ENCODE measurements at places on chromosomes 2 and 18.
A peak's percentile ranks its signal among the peaks of the same experiment; 100 is the strongest.

DNA sequence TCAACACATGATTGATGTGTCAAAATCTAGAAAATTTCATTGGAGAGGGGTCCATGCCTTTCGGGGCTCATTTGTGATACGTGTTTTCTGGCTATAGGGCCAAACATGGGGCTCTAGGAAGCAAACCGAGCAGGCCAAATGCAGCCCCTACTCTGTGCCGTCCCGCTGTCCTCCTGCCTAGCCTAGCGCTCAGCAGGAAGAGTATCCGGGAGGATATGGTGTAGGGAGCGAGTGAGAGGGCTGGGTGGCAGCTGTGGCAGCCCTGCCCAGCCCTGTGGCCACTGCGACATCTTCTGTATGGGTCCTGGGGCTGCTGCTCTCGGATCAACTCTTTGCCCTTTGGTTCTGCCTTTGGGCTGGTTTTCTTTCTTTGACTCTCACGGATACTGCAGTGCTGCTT, 120.1 kb upstream of the MAP3K20 start:
- DNase-seq = no peak

GRCh38 chr2:70471129-70471528, 82.5 kb downstream of the TGFA start:
- no peak for DNase-seq

DNA sequence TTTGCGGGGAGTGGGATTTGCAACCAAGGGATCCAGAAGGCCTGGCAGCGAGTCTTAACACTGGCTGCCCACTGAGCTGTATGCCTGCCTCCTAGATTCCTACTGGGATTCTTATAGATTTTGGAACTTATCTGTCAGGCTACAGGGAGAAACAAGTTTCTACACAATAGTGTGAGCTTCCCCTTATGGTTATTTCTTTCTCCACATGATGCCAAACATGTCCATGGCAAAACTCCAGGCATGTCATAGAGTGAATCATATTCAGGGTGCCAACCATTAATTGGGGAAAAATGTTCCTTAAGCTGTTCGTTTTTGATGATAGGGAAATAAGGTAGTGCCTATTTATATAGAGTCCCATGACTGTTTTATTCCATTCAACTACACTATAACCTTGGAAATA, 1185.2 kb upstream of the CELF4 start:
- no peak for DNase-seq

GRCh38 chr18:77776104-77776503, 526.5 kb downstream of the GALR1 start:
- no peak for DNase-seq

DNA sequence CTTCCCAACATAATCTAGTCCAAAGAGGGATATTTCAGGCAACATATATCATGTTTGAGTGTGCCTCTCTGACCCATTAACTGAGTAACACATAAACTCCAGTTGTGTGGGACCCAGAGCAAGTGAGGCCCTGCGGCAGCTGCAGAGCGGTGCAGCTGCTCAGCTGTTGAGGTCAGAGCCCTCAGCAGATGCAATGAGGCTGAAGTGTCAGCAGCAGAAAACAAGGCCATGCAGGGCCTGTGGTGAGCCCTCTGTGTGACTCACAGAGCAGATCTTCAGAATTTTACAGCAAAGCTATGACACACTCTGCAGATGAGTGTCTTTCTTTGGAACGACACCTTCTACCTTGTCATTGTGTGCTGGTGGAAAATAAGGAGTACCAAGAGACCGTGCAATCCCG, 168.5 kb downstream of the CBLN2 start:
- DNase-seq = peak; percentile 90

GRCh38 chr2:222024932-222025880, 273.6 kb downstream of the PAX3 start:
- DNase-seq = peak; percentile 30

GRCh38 chr2:189191766-189192165, 12.2 kb upstream of the COL5A2 start:
- no peak for DNase-seq

- DNase-seq = peak; percentile 92
Observed at GRCh38 chr2:98909317-98910211, 26.5 kb downstream of the CRACDL start.

- no peak for DNase-seq
Observed at GRCh38 chr2:157032017-157032416, 225.5 kb upstream of the GALNT5 start.

GRCh38 chr2:132586101-132586511, 83.9 kb downstream of the LYPD1 start:
- DNase-seq = no peak

GRCh38 chr2:12602661-12603060, 114.1 kb upstream of the TRIB2 start:
- no peak for DNase-seq

- DNase-seq = no peak
Observed at GRCh38 chr18:74444104-74444503, 13.0 kb downstream of the DIPK1C start.

DNA sequence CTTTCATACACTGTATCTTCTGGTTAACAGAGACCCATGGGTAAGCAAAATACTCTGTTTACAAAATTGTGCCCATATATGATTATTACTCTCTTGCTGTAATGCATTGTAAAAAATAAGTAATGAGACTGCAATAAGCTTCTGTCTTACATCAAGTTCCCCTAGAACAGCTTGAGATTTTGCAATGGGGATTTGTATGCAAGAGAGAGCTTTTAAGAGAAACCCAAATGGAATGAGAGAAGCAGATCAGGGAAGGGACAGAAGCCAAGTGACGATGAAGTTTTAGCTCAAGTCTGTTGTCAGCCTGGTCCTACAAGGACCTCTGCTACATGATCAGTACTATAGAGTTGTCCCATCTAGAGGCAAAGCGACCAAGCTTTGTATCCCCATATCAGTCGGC, 218.1 kb upstream of the VWC2L start:
- DNase-seq = no peak

DNA sequence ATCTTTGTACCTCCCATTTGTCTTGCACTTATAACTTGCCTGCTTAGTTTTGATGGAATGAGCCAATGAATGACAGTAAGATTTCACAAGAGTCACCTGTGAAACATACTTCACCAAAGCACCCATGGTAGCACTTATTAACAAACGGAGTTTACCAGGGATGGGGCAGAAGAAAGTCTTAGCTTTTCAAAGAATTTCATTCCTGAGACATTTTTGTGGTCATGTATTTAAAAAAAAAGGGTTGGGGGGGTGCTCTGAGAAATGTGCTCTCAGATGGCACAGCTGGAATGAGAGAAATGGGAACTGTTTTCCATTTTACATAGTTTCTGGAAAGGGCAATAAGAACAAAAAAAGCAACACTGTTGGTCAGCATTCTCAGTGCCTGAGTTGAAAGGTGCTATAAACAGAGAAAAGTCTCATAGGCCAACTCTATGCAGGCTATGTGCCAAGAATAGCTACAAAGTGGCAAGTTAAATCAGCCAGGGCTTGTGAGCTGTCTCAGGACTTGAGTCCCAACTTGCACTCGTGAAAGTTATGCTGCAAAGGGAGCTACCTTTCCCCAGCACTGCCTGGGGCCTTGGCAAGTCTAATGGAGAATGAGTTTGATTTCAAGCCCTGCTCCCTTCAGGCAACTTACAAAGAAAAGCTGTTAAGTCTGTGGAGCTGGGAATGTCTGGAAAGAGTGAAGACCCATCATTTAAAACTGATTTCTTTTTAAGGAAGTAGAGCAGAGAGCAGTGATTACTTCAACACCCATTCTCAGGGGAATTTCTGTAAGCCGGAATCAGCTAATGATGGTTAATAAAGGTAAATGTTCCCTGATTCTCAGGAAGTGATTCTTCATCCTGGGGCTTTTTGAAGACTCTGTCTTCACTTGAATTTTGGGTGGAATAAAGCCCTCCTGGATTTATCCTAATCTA, 170.6 kb downstream of the SLC8A1 start:
- DNase-seq = no peak

DNA sequence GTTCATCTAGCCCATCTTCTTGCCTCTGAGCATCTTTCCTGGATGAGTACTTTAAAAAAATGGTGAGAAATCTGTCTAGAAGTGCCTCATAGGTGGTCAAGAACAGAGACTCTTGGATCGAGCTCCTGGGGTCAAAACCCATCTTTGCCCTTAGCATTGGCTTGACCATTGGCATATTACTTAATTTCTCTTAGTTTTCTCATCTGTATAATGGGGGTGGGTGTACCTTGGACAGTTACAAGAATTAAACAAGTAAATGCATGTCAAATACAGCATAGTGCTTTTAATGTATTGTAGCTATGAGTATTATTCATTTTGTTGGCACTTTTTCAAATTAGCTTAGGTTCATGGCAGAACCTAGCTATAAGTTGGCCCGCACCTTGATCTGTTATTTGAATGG, 36.8 kb downstream of the DHRS9 start:
- DNase-seq = no peak

DNA sequence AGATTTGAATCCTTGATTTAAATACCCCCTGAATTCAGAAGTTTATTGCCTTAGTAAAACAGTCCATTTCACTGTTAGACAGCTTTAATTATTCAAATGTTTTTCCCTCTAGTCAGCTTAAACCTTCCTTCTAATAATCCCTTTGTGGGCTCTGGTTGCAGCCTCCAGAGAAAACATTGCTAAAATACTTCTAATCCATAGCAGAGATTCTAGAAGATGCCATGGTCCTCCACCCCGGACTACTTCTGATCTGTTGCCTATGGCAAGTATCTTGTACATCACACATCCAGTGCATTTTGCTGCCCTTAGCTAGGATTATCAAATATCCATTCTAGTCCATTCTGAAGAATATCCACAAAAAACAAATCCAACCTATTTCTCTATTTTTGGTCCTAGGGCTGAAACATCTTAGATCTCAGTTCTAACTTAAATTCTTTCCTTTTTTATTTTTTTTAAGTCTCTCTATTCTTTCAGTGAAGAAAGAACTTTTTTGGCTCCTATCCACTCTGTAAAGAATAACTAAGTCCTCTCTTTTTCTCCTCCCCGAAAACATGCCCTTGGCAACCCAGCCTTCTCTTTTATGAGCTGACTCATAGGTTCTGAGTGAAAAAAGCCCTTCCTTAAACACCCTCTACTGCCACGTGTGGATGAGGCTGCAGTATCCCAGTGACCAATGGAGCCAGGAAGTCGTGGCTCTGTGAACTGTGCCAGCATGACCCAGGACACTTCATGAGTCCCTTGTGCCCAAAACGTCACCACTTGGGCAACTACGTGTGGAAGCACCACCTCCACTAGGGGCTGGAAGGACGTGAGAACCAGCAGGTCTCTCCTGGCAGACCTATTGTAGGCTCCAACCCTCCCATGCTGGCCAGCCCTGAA, 349.8 kb downstream of the TNS1 start:
- no peak for DNase-seq

DNA sequence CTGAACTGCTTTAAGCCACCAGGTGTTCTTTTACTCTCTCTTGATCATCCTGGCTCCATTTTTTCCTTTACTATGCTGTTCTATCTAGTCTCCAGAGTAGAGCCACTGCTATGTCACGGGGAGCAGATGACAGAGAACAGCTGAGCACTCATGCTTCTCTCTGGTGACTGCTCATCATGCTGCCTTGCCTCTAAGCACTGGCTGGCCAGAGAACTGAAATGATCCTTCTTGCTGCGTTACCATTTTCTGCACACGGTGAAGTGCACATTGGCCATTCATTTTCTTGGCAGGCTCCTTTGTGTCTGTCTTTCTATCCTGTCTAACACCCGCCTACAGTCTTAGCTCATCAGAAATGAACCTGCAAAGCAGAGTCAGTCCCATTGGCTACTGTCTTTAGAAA, 86.0 kb downstream of the KCTD1 start:
- DNase-seq = no peak

DNA sequence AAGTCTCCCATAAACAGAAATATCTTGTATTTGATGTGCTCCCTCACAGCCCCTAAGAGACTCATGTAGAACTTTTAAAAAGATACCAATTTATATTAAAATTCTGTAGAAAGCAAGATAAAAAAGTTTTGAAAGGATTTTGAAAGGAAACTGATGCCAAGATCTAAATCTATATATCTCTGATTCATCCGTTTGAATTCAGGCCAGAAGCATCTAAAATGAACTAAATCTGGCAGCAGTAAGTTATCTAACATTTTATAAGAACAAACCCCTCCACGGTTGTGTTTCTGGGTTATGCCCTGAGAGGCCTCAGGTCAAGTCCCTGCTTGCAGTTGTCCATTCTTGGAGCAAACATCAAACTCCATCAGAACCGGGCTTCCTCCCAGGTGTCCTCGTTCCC, 165.8 kb downstream of the FBXO15 start:
- DNase-seq = no peak

DNA sequence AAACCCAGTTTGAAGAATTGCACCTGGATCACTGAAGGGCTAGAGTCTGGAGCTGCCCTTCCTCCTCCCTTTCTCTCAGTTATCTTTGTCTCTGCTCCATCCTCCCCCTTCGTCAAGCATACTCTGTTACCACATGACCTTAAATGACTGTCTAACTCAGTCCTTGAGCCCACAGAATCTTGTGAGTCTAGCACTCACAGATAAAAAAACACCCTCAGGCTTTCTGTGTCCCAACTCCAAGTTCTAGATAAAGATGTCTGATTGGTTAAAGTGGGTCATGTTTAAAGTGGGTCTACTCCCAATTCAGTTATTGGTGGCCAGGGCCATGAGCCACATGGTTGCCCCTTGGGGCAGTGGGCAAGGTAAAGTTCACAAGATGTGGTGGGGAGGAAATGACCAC, 53.5 kb upstream of the CYP1B1 start:
- no peak for DNase-seq

- no peak for DNase-seq
Observed at GRCh38 chr2:201638326-201638725, 5.0 kb downstream of the TMEM237 start.

GRCh38 chr2:234730066-234730640, 221.7 kb upstream of the SH3BP4 start:
- DNase-seq = peak; percentile 57

GRCh38 chr2:75788154-75788553, 77.4 kb upstream of the GCFC2 start:
- DNase-seq = peak; percentile 52

- no peak for DNase-seq
Observed at GRCh38 chr2:236137066-236137465, 31.1 kb downstream of the GBX2 start.

- DNase-seq = no peak
Observed at GRCh38 chr2:119490653-119491195, 33.6 kb downstream of the SCTR start.

GRCh38 chr2:20523799-20524187, 76.9 kb downstream of the RHOB start:
- DNase-seq = no peak

DNA sequence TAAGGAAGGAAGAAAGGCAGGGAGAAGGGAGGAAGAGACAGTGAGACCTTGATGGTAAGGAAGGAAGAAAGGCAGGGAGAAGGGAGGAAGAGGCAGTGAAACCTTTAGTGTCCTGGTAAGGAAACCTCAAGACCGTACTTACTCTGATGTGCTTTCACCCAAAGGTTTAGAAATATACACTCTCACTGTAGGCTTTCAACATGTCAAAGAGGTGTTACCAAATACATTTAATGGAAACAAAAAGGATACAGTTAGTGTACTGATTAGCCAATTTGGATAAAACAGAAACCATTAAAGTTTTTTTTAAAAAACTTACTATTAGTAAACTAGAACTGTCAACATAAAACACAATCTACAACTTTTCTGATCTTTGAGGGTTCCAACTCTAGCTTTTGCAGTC, 7.1 kb downstream of the FBXO15 start:
- DNase-seq = no peak
